Right kidney (tissue), 9 donors: ENCODE measurements at places on chromosomes 1 and 21.
A peak's percentile ranks its signal among the peaks of the same experiment; 100 is the strongest.

DNA sequence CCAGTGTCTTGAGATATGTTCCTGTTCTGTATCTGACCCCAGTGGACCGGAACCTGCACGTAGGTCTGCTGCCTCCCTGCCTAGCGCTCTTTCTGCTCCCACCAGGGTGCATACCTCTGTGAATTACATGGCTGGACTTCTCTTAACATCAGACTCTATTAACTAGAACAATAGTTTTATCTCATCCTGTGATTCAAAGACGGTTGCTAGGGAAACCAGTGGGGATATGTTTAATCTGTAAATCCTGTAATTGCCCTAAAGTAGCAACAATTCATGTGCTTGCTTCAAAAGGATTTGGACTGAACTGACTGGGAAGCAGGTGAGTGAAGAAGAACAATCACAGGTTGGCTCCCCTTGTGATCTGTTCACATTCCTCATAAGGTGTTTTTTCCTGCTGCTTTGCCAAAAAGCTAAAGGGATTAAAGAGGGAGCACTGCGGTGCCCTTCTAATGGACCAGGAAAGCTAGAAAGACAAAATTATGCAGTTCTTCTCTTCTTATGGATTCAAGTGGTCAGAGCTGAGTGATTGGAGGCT is 52.7 kb upstream of the DIRAS3 start:
- no peak for DNase-seq

- DNase-seq, result no peak
Observed at GRCh38 chr1:25525361-25525688, 18.1 kb upstream of the LDLRAP1 start.

DNA sequence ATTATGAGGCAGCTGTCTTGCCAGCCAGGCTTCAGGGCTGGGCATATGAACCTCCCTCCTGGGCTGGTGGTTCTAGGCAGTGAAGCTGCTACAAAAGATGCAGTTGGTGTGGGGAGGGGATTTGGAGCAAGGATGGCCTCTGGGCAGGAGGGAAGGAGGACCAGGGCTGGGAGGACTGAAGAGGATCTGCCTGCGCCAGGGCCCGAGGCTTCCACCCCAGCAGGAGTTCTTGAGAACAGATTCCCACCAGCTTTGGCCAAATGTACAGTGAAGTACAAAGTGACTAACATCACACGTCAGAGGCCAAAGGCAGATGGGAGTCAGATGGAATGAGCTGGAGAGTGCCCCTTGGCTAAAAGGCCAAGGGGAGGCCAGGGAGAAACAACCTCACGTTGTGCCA is 62.4 kb downstream of the DDX20 start:
- DNase-seq, result no peak

DNA sequence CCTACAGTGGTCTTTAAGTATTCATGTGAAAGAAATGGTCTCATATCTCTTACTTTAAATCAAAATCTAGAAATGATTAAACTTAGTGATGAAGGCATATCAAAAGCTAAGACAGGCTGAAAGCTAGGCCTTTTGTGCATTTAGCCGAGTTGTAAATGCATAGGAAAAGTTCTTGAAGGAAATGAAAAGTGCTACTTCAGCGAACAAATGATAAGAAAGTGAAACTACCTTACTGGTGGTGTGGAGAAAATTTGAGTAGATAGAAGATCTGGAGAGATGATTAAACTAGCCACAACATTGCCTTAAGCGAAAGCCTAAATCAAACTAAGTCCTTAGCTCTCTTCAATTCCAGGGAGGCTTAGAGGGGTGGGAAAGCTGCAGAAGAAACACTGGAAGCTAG is 147.6 kb downstream of the DSCAM start:
- DNase-seq, result no peak

GRCh38 chr1:10549904-10550664 is 75.3 kb downstream of the PEX14 start:
- no peak for DNase-seq

- DNase-seq, result no peak
Observed at GRCh38 chr1:110542725-110543124, 23.8 kb upstream of the KCNA10 start.

DNA sequence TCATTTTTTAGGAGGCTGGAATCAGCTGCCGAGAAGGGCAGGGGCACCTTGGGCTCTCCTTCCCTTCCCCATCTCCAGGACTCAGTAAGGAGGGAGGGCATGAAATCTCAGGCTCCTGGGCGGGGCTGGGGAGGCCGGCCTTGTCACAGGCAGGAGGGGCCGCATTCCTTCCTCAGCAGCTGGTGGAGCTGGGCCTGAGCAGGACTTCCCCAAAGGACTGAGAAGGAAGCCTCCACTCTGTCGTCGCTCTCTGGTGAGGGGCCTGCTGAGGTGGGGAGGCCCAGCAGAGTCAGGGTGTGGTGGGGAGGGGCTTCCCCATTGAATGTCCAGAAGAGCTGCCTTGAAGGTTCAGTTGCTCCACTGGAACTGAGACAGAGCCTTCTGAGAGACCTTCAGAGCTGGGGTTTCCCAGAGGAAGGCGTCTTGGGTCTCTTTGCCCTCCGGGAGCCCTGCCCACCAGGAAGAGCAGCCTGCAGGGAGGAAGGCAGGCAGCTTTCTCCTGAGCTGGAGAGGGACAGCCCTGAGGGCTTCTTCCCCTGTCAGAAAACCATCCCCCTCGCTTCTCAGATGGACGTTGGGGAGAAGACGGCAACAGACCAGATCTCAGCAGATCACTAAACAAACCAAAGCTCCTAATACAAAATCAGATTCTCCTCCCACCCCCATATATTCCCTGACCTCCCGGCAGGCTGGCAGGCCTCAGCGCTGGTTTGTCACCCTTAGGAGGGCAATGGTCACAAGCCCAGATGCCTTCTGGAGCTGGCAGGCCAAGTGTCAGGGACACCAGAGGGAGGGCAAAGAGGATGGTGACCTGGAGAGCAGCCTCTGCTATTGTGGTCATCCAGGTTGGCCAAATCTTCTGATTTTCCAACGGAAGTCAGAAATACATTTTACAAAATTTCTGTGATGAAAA is 10.7 kb downstream of the KCNA10 start:
- peak; percentile 11 for DNase-seq
